Stimulated activated CD4-positive, alpha-beta T cell treated with anti-CD3 and anti-CD28 coated beads, Interleukin-1b, Interleukin-23, amount 100 ng/mL, for 1 hour (primary cell): ENCODE measurements at places on chromosomes 4 and X.

DNA sequence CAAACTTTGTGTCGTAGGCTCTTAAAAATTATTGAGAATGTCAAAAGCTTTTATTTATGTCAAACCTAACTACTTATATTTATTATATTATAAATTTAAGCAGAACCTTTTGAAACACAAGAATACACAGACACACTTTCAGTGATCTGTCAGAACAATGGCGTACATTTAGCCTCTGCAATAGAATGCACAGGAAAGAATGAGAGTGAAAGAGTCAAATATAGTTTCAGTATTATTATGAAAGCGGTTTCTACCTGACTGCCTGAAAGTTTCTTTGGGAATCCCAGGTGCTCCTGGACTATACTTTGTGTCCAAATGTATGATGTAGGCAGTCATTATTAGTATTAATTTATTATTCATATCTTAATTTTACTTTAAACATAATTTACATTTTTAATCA lies 872.0 kb upstream of the AGA start:
- no peak for DNase-seq

DNA sequence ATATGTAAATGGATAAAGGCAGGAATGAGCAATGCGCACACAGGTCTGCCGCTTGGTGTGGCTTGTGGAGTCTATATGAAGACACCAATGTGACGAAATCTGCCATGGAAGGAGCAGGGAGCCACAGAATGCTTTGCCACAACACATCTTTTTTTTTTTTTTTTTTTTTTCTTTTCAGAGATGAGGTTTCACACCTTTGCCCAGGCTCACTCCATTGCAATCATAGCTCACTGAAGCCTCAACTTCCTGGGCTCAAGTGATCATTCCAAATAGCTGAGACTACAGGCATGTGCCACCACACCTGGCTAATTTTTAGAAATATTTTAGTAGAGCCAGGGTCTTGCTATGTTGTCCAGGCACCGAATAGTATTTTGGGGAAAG lies 17.4 kb upstream of the SLC34A2 start:
- no peak for DNase-seq

GRCh38 chr4:126958482-126958881 lies 674.3 kb upstream of the INTU start:
- DNase-seq = no peak

DNA sequence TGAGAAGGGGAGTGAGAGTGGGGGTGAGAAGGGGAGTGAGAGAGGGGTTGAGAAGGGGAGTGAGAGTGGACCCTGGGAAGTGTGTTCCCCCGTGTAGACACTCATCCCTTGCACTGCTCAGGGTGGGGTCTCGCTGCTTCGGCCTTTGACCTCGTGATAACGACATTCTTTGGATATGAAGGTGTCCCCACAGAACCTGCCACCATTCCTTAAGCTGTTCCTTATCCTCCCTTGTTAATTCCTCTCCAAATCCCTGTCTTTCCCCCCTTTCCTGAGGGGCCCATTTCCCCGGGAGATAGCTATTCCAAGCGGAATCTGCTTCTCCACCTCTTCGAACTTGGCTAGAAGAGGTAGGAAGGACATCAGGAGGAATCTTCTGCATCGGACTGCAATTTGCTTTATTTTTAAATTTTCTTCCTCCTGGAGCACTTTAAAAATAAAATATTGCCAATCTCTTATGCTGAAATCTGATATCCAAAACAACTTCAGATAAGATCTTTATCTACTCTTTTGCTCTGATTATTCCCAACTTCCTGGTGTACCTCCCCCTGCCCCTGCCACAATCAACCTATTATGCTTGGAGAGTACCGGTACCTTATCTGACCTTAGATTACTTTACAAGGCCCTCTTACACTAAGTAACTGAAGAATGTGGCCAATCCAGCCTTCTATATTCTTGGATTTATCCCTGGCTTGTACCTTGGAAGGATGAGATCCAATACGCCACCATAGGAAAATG lies 15.6 kb downstream of the TRIML1 start:
- DNase-seq = no peak

- DNase-seq = no peak
Observed at GRCh38 chrX:109691277-109691676, 41.8 kb downstream of the ACSL4 start.

DNA sequence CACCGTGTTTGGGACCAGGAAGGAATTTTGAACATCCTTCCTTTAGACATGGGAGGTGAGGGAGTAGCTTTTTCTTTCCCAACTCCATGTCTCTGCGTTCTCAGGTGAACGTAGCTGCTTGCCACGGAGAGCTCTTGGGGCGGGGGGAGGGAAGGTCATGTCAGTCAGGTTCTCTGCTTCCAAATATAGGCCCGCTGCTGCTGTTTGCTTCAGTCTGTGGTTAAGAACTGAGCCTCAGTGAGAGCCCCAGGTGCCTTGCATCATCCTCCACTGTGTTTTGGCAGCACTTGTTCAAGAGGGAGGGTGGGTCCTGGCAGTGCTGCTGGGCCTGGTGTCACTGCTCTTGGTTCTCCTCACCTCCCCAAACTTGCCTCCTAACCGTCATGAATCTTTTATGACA lies 46.5 kb downstream of the HADH start:
- DNase-seq = no peak

- DNase-seq = no peak
Observed at GRCh38 chrX:13327666-13328065, 7.8 kb upstream of the ATXN3L start.

DNA sequence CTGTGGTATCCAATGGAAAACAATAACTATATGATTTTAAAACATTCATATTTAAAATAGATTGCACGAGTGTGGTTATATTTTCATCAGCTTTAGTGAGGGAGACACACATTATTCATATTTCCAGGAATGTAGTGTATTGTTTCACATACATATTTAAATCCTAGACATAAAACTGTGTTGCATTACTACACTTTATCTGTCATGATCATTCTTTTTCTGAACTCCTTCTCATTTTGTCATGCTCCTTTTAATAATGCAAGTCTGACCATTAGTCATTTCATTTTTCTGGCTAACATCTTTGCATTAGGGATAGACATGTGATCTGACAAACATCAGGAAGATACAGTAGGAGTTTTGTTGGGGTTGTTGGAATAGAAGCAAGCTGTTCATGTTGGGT lies 1382.7 kb downstream of the PCDH7 start:
- no peak for DNase-seq

GRCh38 chr4:38330321-38330720 lies 333.7 kb upstream of the KLF3 start:
- DNase-seq = no peak

- no peak for DNase-seq
Observed at GRCh38 chr4:7631288-7632014, 196.7 kb upstream of the PSAPL1 start.

- no peak for DNase-seq
Observed at GRCh38 chr4:6965329-6965728, 55.7 kb downstream of the TBC1D14 start.
